Adrenal gland (tissue), 19 donors: ENCODE measurements at places on chromosomes 5 and 9.

- DNase-seq: no peak
Observed at GRCh38 chr9:7028591-7028990, 270.8 kb downstream of the KDM4C start.

DNA sequence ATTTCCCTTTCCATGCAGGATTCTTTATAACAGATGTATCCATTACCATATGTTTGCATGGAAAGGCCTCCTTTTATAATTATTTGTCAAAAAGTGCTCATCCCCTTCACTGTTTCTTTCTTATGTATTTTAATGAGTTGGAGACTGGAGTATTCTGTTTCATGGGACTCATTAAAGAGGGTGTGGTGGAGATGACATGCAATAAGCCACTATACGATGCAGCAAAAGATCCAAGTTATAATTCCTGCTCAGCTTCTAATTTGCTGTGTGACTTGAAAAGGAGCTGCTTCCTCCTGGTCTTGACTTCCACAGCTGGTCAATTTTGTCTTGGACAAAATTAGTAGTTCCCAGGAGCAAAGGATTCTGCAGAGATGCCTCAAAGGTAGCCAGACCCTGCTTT lies 13.9 kb downstream of the SGCD start:
- no peak for DNase-seq

- DNase-seq: no peak
Observed at GRCh38 chr9:12922224-12922866, 147.5 kb downstream of the LURAP1L start.

GRCh38 chr5:14172149-14172795 lies 29.1 kb downstream of the TRIO start:
- DNase-seq: no peak

DNA sequence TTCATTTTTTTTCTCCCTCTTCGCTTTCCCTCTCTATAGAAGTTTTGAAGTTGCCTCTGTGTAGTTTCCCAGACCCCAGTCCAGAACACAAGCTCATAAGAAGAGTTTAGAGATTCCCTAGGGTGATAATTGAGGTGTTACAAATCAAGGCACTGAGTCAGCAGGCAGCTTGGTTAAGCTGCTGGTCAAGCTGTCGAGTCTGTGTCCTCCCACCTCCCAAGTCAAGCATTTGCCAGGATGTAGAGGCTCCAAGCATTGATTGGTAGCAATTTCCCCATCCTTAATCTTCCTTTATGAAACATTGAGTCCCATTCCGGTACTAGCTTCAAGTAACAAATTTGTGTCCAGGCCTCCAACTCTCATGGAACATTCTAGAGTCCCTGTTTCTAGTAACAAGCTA lies 47.5 kb upstream of the SLC1A1 start:
- DNase-seq: no peak

DNA sequence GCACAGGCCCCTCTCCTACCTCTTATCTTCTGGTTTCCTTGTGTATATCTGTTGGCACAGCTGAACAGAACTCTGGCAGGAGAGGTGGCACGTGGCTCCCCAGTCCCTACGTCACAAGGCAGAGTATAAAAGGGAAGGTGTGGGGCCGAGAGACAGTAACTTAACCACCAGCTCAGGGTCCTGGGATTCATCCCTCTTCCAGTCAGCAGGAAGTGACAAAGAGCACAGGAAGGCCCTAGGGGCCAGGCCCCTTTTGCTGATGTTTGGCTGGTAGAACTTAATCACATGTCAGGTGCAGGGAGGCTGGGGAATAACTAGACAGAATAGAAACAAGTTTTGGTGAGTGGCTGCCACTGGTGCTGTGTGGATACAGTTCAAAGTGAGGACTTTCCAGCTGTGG lies 4.5 kb upstream of the ICE1 start:
- DNase-seq: no peak

GRCh38 chr5:153445875-153446579 lies 44.4 kb upstream of the GRIA1 start:
- peak; percentile 28 for DNase-seq

DNA sequence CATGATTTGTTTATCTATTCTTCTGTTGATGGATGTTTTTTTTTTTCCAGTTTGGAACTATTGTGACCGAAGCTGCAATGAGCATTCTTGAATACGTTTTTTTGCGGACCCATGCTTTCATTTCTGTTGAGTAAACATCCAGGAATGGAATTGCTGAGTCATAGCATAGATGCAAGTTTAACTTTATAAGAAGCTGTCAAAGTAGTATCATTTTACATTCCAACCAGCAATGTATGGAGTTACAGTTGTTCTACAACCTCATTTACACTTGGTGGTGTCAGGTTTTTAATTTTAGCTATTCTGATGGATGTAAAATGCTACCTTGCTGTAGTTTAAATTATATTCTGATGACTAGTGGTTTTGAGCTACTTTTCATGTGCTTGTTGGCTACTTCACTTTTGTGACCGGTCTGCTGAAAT lies 49.0 kb downstream of the NPR3 start:
- DNase-seq: no peak

DNA sequence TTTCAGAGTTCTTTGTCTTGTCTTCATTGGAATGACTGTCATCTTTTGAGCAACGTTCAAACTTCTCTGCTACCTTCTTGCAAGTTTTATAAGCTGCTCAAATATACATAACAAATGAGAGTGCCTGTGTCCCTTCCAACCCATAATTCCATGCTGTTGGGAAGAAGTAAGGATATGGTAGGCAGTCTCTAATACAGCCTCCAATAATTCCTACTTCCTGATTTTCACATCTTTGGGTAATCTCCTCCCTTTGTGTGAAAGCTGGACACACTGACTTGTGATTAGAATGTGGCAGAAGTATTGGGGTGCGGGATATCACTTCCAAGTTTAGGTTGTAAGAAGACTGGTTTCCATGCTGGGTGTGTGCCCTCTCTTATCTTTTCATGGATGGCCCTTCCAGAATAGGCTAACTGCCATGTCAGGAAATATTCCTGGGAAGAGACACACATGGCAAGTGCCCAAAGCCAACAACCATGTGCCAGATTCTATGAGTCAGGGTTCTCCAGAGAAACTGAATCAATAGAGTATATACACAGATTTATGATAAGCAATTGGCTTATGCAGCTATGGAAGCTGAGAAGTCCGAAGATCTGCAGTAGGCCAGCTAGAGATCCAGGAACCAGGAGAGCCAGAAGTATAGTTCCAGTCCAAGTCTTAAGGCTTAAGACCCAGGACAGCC lies 531.3 kb downstream of the NTRK2 start:
- no peak for DNase-seq

DNA sequence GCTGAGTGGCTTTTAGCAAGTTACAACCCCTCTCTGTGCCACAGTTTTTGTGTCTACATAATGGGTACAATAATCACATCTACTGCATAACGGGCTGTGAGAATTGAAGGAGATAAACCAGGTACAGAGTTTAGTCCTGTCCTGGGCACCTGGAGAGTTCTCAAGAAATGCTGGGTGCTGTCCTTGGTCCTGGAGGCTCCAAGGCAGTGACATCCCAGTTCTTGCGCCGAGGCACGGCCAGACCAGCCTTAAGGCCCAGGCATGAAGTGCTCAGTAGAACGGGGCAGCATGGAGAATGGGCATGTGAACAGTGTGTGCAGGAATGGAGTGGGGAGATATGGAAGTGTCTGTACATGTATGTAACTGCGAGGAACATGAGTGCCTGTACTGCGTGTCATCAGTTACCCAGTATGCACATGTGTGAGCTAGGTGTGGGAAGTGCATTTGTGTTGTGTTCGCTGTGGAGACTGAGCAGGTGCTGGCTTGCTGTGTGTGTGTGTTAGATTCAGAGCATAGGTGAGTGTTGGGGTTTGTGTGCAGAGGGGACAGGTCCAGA lies 6.3 kb upstream of the UNC5A start:
- DNase-seq: no peak

GRCh38 chr9:128048663-128049062 lies 18.5 kb downstream of the NAIF1 start:
- no peak for DNase-seq

DNA sequence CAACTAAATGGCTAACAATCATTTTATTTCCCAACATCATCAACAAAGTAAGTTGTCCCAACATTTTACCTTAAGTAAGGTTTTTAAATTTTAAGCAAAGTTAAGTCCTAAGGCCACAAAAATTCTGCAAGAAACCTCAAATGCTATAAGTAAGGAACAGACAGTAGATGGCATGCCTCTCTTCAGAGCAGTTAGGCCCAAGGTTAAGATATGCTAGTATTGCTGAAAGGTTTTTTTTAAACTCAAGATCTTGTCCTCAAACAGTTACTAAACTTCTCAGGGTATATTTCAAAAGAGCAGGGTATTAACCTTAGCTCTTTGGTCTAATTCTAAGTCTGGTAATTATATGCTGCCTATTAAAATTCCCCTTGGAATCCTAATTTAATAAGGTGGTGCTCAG lies 35.1 kb downstream of the PJA2 start:
- no peak for DNase-seq

DNA sequence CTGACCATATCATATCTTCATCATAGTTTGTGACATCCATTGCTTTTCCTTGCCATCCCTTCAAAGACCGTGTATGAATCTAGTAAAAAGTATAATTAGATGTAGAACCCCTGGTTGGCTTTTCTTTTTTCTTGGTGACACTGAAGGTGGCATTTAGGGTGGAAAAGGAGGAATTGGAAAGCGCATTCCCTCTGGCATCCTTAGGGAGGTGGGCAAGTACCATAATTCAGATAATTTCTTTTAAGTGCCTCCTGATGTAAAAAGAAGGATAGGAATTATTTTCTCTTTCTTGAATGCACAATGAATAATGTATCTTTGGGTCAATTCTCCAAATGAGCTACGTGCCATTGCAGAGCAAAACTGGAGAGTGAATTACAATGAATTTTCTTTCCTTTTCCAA lies 73.2 kb upstream of the SMARCA2 start:
- no peak for DNase-seq

- DNase-seq: no peak
Observed at GRCh38 chr9:114030364-114030763, 47.7 kb downstream of the AMBP start.

GRCh38 chr5:133278317-133278716 lies 226.5 kb downstream of the HSPA4 start:
- no peak for DNase-seq

DNA sequence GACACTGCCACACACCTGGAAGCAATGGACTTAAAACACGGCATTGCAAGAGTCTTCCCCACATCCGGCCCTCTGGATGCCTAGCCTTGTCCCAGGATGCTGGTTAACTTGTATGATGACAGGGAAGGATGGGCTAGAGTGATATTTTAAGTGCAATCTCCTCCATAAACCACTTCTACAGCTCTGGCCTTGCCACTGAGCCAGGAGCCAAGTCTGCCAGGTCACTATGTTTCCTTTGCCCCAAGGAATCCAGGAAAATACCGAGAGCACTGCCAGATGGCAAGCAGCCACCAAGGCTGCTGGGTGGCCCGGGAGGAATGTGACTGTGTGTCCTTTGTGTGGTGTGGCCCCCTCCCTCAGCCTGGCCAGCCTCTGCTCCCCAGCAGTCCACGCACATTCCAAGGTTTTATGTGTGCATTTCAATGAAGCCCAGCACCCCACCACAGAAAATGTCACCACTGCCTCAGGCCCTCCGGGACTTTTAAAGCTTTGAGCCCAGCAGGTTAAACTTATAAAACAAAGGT lies 106.0 kb downstream of the FRMD3 start:
- DNase-seq: peak; percentile 97

DNA sequence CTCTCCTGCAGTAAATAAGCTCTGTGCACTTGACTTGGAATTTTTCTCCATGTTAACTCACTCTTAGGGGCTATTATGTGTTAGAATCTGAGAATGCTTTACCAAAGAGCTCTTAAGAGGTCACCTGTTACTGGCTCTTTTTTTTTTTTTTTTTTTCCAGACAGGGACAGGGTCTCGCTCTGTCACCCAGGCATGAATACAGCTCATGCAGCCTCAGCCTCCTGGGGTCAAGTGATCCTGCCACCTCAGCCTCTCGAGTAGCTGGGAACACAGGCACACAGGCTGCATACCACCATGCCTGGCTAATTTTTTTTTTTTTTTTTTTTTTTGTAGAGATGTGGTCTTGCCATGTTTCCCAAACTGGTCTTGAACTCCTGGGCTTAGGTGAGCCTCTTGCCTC lies 22.1 kb downstream of the HMGXB3 start:
- no peak for DNase-seq

DNA sequence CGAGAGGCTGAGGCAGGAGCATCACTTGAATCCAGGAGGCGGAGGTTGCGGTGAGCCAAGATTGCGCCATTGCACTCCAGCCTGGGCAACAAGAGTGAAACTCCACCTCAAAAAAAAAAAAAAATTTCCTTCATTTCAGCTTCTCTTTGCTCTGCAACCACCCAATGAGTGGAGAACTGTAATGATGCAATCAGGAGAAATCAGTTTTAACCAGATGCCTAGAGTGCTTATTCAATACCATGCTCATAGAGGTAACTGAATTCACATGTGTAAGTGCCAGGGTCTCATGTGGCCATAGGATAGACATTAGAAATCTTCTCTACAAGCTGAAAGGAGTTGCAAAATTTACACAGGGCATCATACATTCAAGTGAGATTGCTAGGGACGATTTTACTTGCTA lies 70.6 kb downstream of the HMHB1 start:
- DNase-seq: no peak

GRCh38 chr5:165029099-165029870 lies 1523.9 kb downstream of the MAT2B start:
- peak; percentile 14 for DNase-seq

DNA sequence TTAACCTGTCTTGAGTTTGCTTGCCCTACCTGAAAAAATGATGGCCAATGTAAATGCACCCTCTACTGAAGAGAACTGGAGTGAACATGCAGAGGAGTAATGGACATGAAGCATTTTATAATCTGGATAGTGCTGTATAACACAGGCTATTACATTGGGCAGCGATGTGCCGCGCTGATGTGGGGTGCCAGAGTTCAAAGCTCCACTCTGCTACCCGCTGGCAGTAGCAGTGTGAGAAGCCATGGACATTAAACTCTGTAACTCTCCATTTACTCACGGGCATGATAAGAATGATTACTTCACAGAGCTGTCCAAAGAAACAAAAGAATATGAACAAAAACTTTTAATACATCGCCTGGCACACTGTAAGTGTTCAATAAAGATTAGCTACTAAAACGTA lies 7.5 kb upstream of the CDH6 start:
- no peak for DNase-seq

DNA sequence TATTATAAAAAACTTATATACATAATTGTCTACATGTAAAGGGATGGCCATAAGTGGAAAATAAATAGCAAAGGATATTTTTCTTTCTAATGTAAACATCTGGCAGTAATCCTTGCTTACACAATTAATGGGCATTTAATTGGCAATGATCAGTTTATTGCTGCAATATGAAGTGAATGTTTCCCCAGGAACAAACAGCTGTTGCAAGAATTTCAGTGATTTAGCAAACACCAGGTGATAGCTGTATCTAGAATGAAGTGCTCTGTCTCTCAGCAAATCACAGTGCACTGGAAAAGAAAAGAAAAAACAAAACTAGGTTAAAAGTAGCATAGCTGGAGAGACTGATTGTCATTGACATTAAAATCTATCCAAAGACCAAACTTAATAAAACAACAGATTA lies 594.5 kb upstream of the ARRDC3 start:
- DNase-seq: no peak

DNA sequence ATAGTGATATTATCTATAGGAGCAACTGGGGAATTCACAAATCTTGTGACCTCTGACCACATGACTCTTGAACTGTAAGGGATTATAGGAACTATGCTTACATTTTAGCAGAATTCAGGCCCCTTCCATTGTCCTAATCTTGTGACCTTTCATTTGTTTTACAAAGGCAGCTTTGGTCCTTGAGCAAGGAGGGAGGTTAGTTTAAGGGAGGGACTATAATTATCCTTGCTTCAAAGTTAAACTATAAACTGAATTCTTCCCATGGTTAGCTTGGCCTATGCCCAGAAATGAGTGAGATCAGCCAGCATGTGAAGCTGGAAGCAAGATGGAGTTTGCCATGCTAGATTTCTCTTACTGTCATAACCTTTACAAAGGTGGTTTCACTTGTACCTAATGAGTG lies 51.2 kb downstream of the TARS1 start:
- DNase-seq: no peak
